ENCODE measurements at places on chromosomes 4 and X. TPM values are rescaled to one million over a fixed set of nuclear protein-coding genes. Genes with fewer than 3 reads are reported as not detected.

GRCh38 chr4:137861682-137862081 is 329.4 kb upstream of the PCDH18 start:
- H3K27ac ChIP-seq = no peak overlapping the region
- H3K36me3 ChIP-seq = no peaks in the 10 kb centered on the region
- DNase-seq = no peak

GRCh38 chr4:67684839-67685531 is 16.0 kb downstream of the UBA6 start:
- H3K27ac ChIP-seq = no peak overlapping the region
- H3K4me1 ChIP-seq = peaks cover 2% of the 10 kb centered on the region
- peaks cover 10% of the 10 kb centered on the region for H3K36me3 ChIP-seq
- no peak for DNase-seq

DNA sequence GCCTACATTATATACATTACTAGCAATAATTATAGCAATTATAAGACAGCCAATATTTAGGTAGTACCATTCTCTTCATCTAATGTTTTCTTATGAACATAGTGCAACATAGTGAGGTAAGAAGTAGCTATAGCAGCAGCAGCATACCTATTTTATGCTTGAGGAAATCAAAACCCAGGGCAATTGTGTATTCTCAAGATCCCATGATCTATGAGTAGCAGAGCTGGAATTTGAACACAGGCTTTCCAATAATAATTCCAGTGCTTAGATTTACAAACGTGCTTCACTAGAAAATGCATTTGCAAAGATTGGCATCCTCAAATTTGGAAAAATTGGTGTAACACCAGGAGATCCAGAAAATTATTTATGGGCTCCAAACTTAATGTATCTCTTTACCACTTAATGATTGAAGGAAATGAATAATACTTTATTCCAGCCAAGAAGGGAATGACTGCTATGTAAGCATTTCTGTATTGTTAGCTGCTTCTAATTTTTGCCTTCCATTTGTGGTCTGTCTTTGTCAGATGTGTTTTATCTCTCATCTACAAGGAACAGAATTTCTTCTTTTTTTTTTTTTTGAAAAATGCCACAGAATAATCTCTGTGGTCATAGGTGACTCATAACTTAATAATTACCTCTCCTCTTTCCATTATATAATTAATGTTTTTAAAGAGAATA is 451.1 kb downstream of the ARAP2 start:
- no peaks in the 10 kb centered on the region for H3K4me1 ChIP-seq
- H3K27me3 ChIP-seq = no peaks in the 10 kb centered on the region
- H3K27ac ChIP-seq = no peak overlapping the region
- no peak overlapping the region for H3K4me3 ChIP-seq

GRCh38 chrX:31314921-31315320 is 243.1 kb upstream of the FTHL17 start:
- no peak for DNase-seq
- H3K27me3 ChIP-seq = no peaks in the 10 kb centered on the region
- no peak overlapping the region for H3K27ac ChIP-seq
- H3K4me1 ChIP-seq = no peaks in the 10 kb centered on the region
- H3K36me3 ChIP-seq = no peaks in the 10 kb centered on the region
- no peak overlapping the region for H3K4me3 ChIP-seq

Gene LGI2
- 3.0 TPM for polyA plus RNA-seq

Gene SMARCA1
- 43.9 TPM for polyA plus RNA-seq

Gene NEUROG2
- not detected for polyA plus RNA-seq

Gene ARHGAP36
- polyA plus RNA-seq = 0.70 TPM
